ENCODE measurements at places on chromosomes 6 and 20. TPM values are rescaled to one million over a fixed set of nuclear protein-coding genes. Genes with fewer than 3 reads are reported as not detected.

GRCh38 chr20:51311636-51312479 is 230.7 kb downstream of the NFATC2 start:
- no peak for DNase-seq

GRCh38 chr6:116084284-116084683 is 16.4 kb upstream of the NT5DC1 start:
- no peak for DNase-seq

DNA sequence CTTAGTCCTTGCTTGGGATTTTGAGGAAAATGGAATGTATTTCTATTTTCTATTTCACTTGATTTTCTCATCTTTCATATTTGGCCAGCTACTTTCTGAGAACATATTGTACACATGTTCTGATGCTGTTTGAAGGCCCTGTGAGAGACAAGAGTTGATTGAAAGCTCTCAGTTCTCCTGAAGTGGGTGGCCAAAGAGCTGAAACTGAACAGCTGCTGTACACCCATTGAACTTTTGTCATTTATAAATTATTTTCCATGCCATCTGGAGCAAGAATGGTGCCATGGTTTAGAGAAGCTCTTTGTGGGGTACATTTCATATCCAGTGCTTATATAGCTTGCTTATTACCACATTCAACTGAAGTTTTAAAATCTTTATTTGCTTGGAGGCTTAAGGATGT is 298.3 kb downstream of the PRL start:
- no peak for DNase-seq

DNA sequence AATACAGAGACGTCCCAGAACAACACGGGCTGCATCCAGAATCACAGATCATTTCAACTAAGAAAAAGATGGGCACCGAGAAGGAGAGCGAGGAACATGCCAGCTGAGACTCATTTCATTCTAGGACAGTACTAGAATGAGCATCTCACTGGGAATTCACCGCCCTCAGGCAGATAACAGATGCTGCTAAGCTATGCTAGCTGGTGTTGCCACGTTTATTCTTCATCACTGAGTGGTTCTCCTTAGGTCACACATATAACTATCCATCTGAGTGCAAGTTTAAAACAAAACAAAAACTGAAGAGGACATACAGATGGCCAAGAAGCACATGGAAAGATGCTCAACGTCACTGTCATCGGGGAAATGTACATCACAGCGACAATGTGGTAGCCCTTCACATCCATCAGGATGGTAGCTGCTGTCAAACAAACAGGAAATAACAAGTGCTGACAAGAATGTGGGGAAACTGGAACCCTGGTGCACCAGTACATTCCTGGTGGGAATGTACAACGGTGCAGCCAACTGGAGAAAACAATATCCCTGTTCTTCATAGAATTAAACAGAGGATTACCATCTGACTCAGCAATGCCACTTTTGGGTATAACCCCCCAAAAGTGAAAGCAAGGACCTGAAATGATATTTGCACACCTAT is 97.6 kb downstream of the SLC22A23 start:
- no peak for DNase-seq

DNA sequence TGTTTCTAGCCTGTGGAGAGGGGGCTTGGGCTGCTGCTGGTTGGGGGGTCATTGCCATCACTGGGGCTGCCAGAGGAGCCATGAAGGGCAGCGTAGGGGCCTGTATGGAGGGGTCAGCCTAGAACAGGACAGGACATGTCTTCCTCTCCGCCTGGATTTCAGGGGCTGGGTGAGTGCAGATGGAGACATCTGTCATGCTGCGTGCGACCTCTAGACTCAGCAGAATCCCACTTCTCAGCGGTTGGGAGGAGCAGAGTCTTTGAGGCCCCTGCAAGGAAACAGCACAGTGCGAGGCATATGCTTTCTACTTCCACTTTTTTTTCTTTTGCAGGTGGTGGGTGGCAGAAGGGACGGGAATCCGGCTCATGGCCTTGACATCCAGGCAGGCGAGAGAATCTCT is 67.9 kb downstream of the EZR start:
- DNase-seq: no peak

OR2H2 gene
- not detected for polyA plus RNA-seq

DNA sequence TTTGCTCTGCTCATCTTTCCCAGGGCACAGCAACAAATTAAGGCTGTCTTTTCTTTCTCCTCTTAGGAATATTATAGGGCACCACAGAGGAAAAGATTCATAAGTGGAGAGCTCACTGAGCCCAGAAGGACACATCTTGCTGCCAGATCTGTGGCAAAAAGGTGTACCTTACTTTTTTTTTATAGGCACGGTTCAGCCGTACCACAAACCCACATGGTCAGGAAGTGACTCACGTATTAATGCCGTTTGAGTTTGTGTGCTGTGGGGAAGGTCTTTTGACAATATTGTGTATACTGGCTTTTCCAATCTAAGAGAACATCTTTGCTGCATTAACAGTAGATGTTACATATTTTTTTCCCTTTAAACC is 28.4 kb downstream of the PAQR8 start:
- DNase-seq: peak; percentile 20

DNA sequence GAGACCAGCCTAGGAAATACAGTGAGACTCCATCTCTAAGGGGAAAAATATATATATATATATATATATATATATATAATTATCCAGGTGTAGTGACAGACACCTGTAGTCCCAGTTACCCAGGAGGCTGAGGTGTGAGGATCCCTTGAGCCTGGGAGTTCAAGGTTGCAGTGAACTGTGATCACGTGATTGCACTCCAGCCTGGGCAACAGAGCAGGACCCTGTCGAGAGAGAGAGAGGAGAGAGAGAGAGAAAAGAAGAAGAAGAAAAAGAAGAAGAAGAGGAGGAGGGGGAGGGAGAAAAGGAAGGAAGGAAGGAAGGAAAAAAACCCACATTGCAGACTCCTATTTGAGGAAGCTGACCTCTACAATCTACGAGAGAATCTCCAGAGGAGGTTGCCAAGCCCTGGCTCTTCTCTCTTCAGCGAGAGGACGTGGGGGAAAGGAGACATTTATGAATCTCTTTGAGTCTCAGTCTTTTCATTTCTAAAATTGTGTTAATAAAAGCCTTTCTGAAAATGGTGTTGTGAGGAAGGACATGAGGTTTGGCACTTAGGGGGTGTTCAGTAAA is 49.7 kb downstream of the COL11A2 start:
- no peak for DNase-seq

DNA sequence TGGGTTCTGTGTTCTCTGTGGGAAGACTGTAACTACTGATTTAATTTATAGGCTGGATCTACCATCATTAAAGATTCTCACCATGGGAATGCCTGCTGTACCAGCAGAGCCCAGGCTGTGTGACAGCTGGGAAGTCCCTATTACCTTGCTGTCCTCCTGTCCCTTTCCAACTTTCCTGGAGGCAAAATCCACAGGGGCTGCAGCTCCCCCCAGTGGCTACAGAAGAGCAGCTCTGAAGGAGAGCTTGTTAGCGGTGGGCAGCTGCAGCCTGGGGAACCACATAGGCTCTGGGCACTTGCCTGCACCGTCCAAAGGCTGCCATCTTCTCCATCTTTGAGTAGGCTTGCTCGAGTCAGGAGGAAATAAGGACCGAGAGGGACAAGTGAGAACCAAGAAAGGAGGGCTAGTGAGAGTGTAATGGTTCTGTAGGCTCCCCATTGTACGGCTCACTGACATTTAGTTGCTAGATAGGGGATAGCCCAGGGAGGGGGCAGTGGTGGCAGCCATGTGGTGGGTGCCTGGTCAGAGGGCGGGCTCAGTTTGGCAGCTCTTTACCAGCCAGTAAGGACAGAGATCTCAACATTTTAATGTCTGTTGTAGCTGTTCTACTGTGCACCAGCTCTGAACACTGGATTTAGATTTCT is 155.1 kb upstream of the MLIP start:
- no peak for DNase-seq

DNA sequence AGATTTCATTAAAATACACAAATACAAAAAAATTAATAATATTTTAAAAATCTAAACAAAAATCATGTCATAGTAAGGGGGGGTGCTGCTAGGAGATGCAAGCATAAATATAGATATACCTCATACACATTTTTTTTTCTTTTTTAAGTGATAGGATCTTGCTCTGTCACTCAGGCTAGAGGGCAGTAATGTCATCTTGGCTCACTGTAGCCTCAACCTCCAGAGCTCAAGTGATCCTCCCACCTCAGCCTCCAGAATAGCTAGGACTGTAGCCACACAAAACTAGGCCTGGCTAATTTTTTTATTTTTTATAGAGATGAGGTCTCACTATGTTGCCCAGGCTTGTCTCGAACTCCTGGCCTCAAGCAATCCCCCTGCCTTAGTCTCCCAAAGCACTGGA is 90.8 kb downstream of the HACE1 start:
- no peak for DNase-seq

SLC22A16 gene
- polyA plus RNA-seq: 0.61 TPM

DNA sequence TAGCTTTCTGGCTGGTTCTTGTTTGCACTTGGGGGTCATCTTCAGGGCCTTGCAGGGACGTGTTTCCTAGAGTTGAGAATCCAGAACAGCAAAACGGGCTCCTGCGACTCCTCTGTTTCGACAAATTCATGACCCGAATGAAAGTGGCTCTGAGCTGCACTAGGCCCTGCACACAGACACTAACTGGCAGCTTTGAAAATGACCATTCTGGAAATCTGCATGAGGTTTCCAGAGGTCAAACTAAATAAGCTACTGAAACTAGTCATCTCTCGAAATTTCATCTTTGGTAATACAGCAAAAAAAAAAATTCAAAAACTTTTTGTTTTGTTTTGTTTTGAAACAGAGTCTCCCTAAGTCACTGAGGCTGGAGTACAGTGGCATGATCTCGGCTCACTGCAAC is 15.5 kb upstream of the BMP7 start:
- no peak for DNase-seq

SYNCRIP gene
- polyA plus RNA-seq: 36.6 TPM

GRCh38 chr6:88301888-88302768 is 136.0 kb upstream of the CNR1 start:
- no peak for DNase-seq

Data from CD14-positive monocyte (primary cell).